ENCODE measurements at places on chromosomes 3 and 15.

DNA sequence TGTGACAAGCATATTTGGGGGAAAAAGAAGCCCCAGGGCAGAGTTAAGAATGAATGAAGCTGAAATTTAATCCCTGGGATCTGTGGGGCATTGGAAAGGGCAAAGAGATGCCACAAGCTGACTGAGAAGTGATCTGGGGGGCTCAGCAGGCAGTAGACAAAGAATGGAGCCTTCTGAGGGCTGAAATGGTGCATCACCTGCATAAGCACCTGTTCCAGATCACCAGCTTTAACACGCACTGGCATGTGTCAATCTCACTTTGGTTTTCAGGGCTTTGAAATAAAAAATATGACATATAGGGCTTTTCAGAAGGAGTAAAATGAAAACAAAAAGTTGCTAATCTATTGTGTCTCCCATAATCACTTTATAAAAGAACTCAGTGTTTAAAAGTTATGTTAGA lies 210.8 kb upstream of the ARHGEF26 start:
- no peak for DNase-seq

GRCh38 chr3:45765266-45765851 lies 31.0 kb downstream of the SLC6A20 start:
- DNase-seq, result no peak

GRCh38 chr3:153150991-153151390 lies 11.0 kb upstream of the RAP2B start:
- no peak for DNase-seq

GRCh38 chr3:150385296-150386242 lies 22.5 kb upstream of the TSC22D2 start:
- no peak for DNase-seq

- peak; percentile 51 for DNase-seq
Observed at GRCh38 chr15:62067448-62068044, 769 bp downstream of the C2CD4A start.

- no peak for DNase-seq
Observed at GRCh38 chr15:92407916-92408315, 14.2 kb downstream of the ST8SIA2 start.

DNA sequence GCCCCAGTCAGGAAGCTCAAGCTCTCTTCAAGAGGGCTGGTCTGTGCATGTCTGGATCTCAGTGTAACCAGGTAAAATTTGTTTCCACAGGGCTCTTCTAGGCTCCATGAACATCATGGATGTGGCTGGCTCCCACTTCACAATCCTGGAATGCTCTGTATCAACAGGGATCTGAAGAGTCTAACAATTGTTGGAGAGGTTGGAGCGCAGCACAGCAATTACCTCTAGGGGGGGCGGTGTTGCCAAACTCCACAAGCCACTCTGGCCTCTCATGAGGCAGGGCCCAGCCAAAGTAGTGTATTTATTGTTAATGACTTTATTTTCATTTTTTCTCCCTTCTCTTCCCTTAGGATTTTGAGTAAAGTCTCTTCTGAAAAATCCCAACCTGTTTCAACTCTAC lies 6.1 kb upstream of the EIF2B5 start:
- peak; percentile 59 for DNase-seq

GRCh38 chr3:167209011-167209410 lies 171.1 kb downstream of the ZBBX start:
- DNase-seq, result no peak

- peak; percentile 17 for DNase-seq
Observed at GRCh38 chr3:24396338-24396737, 98.3 kb downstream of the THRB start.

DNA sequence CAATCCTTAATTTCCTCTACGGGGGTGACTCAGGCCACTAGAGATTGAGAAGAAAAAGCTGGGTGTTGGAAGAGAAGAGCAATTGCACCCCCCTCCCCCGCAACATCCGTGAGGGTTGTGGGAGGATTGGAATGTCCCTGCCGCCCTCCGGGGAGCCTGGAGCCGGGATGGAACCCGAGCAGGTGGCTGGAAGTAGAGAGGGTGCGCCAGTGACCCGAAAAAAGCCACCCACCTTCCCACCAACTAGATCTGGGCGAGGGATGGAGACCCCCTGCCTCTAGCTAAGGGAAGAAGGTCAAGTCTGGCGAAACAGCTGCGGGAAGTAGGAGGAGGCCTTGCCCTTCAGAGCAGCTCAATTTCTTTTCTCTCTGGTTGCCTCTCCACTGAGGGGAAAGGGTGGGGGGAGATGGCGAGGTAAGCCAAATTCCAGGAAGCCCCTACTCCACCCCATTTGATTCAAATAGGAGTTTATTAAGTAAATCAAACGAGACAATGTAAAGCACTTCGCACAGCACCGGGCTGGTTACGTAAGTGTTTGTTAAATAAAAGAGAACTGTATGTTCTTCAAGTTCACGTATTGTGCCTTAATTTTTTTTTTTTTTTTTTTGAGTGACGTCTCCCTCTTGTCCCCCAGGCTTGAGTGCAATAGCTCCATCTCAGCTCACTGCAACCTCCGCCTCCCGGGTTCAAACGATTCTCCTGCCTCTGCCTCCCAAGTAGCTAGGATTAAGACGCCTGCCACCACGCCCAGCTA lies 1.1 kb upstream of the WWTR1 start:
- peak; percentile 72 for DNase-seq

- DNase-seq, result no peak
Observed at GRCh38 chr3:65963787-65964677, 74.7 kb downstream of the MAGI1 start.

DNA sequence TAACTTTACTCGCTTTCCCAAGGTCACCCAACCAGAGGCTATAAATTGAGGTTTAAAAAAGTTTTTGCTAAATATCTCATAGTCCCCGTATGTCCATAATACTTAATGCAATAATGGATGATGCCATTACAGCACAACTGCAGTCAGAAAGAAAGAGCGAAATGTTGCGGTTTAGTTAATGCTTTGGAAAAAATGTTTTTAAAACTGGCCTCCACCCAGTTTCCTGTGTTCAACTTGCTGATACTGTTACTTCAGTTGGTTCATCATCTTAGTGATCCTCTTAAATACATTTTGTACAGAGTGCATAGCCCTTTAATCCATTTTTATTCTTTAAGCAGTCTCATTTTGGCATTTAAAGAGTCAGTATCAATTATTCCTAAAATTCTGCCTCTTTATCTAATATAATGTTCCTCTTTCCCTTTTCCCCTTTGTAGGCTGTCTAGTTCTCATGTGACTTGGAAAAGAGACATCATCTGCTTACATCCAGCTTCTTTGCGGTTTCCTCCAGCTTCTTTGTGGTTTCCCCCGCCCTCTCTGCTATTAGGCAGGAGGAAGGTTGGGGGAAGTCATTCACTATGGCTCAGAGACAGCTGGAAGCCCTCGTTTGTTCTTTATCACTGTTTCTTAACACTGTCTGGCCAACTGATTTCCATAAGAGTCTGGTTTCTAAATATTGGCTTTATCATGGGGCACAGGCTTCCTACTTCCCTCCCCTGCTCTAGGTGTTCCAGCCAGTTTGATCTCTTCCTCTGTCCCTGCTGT lies 154.3 kb downstream of the GOLIM4 start:
- DNase-seq, result no peak

- no peak for DNase-seq
Observed at GRCh38 chr3:100082714-100083113, 31.6 kb downstream of the FILIP1L start.

GRCh38 chr3:7697548-7697947 lies 804.1 kb upstream of the LMCD1 start:
- no peak for DNase-seq

DNA sequence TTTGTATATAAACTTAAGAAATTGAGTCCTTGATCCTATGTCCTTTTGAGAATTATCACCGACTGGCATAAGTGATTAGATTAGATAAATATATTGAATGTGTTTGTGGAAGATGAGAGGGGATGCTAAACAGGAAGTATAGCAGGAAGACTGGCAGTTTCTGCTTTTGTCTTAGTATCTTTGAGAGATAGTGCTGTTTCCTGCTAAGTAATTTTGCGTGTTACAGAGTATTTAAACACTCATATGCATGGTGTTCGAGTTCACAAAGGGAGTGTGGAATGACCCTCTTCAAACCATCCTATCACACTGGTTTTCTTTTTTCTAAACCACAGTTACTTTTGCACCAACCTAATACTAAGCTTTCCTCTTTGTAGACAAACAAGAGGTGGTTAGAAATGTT lies 106.0 kb downstream of the KLHL25 start:
- no peak for DNase-seq

- no peak for DNase-seq
Observed at GRCh38 chr15:98405013-98405412, 243.3 kb upstream of the IGF1R start.

- DNase-seq, result peak; percentile 48
Observed at GRCh38 chr3:40073310-40074007, 236.0 kb upstream of the EIF1B start.

DNA sequence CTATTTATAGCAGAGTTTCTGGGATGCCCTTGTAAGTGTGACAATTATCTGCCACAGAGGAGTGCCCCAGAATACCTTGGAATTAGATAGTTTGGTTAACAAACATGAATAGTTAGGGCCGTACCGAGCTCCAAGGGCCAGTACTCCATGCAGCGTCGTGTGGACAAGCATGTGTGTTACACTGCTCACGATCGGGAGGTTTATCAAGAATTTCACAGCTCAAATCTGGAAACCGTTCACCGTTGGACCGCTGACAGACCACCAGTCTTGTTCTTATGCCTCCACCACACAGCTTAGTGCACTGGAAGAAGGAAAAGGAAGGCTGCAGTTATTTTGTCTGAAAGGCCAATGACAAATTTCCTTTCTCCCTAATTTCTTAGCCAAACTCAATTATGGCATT lies 93.7 kb downstream of the ADAMTS9 start:
- no peak for DNase-seq

DNA sequence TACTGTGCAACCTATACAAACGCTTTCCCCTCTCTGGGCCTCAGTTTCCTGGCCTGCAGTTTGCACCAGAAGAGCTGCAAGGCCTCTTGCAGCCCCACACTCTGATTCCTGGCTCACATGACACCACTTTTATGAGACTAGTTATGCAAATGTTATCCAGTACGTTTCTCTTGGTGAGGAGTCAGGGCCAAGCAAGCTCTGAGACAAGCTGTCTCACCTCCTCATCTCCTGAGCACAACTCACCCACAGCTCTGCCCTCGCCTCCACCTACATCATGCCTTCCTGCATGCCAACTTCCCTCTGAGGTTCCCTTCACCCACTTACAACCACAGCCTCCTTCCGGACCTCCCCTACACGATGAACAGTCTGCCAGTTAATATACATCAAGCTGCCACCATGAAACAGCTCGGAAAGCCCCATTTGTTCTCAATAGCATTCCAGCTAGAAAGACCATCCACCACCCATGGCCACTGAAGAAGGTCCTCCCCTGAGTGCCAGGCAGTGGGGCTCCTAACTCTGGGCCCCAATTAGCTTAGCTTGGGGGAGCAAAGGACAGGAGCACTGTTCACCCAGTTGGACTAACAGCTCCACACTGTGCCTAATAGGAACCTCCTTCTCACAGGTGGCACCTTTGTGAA lies 25.0 kb downstream of the CRYGS start:
- no peak for DNase-seq

GRCh38 chr15:42286445-42287029 lies 13.3 kb upstream of the TMEM87A start:
- DNase-seq, result no peak

- DNase-seq, result no peak
Observed at GRCh38 chr3:52190294-52191074, 7.5 kb upstream of the ALAS1 start.

DNA sequence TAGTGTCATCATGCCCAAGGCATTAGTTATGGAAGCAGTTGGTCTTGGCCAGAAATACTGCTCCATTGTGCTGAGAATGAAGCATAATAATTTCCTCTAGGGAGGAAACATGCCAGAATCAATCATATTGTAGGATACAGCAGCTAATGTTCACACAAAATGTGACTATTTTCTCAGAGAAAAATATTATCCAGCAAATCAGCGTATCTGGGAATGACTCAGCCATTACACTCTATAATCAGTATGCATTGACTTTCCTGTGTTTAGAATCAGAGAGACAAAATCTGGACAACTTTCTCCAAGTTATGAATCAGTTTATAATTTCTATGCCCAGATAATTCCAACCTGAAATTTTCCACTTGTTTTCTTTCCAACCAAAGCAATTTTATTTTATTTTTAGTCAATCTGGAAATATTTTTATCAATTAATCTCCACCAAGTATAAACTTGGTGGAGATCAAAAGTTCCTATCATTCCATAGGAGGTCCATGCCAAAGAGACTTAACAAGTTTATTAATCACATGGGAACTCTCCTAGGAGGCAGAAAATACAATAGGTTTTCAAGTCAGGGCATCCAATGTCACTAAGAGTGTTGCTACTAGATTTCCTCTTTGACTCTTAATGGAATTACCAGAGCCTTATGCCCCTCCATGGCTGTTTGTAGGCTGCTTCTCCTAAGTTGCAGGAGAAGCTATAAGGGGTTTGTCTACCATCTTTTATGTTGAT lies 36.4 kb downstream of the SUCNR1 start:
- no peak for DNase-seq

DNA sequence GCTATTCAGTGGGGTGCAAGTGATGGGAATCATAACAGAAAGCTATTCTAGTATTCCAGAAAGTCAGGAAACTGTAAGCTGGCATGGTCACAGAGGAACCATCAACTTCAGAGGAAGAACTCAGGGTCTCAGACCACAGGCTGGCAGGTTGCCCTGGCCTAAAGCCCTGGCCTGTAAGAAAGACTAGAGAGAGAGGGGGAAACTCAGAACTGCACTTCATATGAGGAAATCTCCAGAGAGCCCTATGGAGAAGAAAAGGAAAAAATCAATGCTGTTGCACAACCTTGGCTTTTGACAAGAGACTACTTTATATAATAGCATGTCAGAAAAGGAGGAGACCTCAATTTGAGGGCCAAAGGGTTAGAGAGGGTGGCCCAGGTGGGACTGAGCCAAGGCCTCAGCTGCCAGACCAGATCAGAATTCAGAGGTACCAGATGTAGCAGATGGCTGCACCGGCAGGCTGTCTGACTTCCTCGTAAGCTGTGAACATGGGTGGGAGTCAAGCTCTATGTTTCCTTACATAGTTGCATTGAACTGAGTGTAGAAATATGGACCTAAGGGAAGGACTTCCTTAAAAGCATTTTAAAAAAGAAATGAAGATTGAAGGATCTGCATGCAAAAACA lies 333.8 kb downstream of the PDCD6IP start:
- no peak for DNase-seq

DNA sequence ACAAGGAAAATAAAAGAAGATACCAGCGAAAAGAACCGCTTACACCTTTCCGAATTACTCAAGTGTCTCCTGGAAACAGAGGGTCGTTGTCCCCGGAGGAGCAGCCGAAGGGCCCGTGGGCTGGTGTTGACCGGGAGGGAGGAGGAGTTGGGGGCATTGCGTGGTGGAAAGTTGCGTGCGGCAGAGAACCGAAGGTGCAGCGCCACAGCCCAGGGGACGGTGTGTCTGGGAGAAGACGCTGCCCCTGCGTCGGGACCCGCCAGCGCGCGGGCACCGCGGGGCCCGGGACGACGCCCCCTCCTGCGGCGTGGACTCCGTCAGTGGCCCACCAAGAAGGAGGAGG lies 325 bp downstream of the ALCAM start:
- peak; percentile 49 for DNase-seq

DNA sequence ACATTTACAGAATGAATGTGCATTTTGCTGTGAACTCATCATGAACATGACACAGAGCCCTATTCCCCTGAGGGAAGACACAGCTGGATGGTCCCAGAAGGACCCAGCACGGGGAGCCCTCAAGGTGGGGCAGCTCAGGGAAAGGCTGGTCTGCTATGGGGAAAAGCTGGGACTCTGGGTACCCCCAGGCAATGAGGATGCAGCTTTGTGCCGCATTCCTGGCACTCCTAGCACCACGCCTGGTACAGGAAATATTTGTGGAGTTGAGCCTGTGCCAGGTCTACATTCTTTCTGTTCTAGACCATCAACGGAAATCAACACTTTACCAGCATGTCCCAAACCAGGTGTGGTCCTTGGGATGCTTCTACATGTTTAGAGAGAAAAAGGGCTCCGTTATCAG lies 74.0 kb downstream of the SRGAP3 start:
- no peak for DNase-seq
